CD4-positive, alpha-beta T cell (primary cell): ENCODE measurements at places on chromosomes 13 and 19. TPM values are rescaled to one million over a fixed set of nuclear protein-coding genes. Genes with fewer than 3 reads are reported as not detected.

The FZR1 gene
- 109 TPM for total RNA-seq

The INSL3 gene
- 7.2 TPM for total RNA-seq

The NKG7 gene
- 6.2 TPM for total RNA-seq

The ZNF568 gene
- 4.2 TPM for total RNA-seq

The LMTK3 gene
- 15.6 TPM for total RNA-seq

The BEST2 gene
- not detected for total RNA-seq

The FDX2 gene
- total RNA-seq, result 1.9 TPM

The GRIN3B gene
- total RNA-seq, result 0.22 TPM

The FXYD1 gene
- total RNA-seq, result 2.1 TPM

The DACH1 gene
- total RNA-seq, result 0.71 TPM

The LTBP4 gene
- 134 TPM for total RNA-seq

The PLVAP gene
- not detected for total RNA-seq

The TMED1 gene
- 6.7 TPM for total RNA-seq

The CRX gene
- not detected for total RNA-seq

The N4BP2L1 gene
- 47.5 TPM for total RNA-seq

The RNF17 gene
- total RNA-seq, result 0.25 TPM

The GFY gene
- total RNA-seq, result not detected

The ZNF793 gene
- 2.3 TPM for total RNA-seq

The ZNF776 gene
- total RNA-seq, result 21.7 TPM

The TPRX2 gene
- total RNA-seq, result not detected

The THSD8 gene
- total RNA-seq, result not detected

The EFNA2 gene
- not detected for total RNA-seq

The JUNB gene
- total RNA-seq, result 2,518 TPM

The DNM2 gene
- total RNA-seq, result 286 TPM

The TEAD2 gene
- total RNA-seq, result not detected

The ZNF726 gene
- 2.6 TPM for total RNA-seq

The GPR4 gene
- not detected for total RNA-seq

The OR10H1 gene
- total RNA-seq, result 0.08 TPM

The OR4F17 gene
- not detected for total RNA-seq

The PRODH2 gene
- not detected for total RNA-seq

The IRGC gene
- total RNA-seq, result not detected

The IZUMO4 gene
- total RNA-seq, result 17.9 TPM
